PC-9 (cell line): ENCODE measurements at places on chromosomes 7 and 10. TPM values are rescaled to one million over a fixed set of nuclear protein-coding genes. Genes with fewer than 3 reads are reported as not detected.

Gene HOXA3
- total RNA-seq: 50.5 and 53.1 TPM in 2 replicates

Gene ANKRD1
- 3.9 and 6.7 TPM in 2 replicates for total RNA-seq

Gene RPEL1
- not detected in 2 replicates for total RNA-seq

Gene ANK3
- 31.4 and 32.0 TPM in 2 replicates for total RNA-seq

DNA sequence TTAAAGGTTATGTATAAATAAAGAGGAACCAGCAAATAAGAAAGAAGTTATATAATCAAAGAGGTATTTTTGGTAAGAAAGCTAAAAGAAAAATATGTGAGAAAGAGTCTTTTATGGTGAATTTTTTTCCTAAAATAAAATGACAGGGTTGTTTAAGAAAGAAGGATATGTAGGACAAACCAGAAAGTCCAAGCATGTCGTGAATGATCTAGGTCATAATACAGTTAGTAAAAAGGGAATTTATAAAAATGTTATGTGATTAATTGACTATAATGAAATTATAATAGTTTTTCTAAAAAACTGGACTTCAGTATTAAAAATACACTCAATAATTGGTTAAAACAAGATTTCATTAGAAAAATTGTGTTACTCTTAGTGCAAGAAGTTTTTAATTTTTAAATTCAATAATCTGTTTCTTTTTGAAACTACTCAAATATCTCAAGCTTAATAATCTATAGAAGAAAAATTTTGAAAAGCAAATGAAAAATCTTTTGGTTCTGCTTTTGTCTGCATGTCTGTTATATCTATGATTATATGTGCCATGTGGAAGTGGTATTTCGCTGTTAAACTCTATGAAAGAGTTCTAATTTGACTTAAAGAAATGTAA, 23.3 kb downstream of the AVL9 start:
- no peak for DNase-seq

GRCh38 chr10:74117738-74118137, 32.9 kb downstream of the AP3M1 start:
- no peak for DNase-seq

- no peak for DNase-seq
Measured at GRCh38 chr10:91856637-91857036, 52.6 kb downstream of the FGFBP3 start.

- peak; percentile 61 for DNase-seq
Measured at GRCh38 chr7:37666026-37666799, 17.4 kb upstream of the GPR141 start.

GRCh38 chr7:79880312-79880711, 254.3 kb upstream of the GNAI1 start:
- no peak for DNase-seq

- no peak for DNase-seq
Measured at GRCh38 chr10:17756557-17757217, 4.7 kb downstream of the TMEM236 start.

- peak; percentile 33 for DNase-seq
Measured at GRCh38 chr7:102042016-102042656, 224.7 kb downstream of the CUX1 start.
